ENCODE measurements at places on chromosomes 1 and 21. TPM values are rescaled to one million over a fixed set of nuclear protein-coding genes. Genes with fewer than 3 reads are reported as not detected.

The TIMM17A gene
- 47.2 TPM for total RNA-seq

The SPRR5 gene
- not detected for total RNA-seq

The OR2T29 gene
- not detected for total RNA-seq

The LAMB3 gene
- 348 TPM for total RNA-seq

The ATP5PO gene
- 286 TPM for total RNA-seq

The MTARC1 gene
- 7.7 TPM for total RNA-seq

The RGS4 gene
- total RNA-seq, result 20.8 TPM

The MECR gene
- 30.5 TPM for total RNA-seq

The RNF220 gene
- 112 TPM for total RNA-seq

The SYT6 gene
- total RNA-seq, result not detected

The UBL4B gene
- total RNA-seq, result not detected

The ADAMTS5 gene
- total RNA-seq, result 17.3 TPM

The ITGB2 gene
- total RNA-seq, result 9.1 TPM

The PSMB2 gene
- total RNA-seq, result 75.4 TPM

The CLIC4 gene
- 224 TPM for total RNA-seq

The KRTAP19-3 gene
- total RNA-seq, result not detected
